ENCODE measurements at places on chromosomes 12 and 14.

- DNase-seq, result no peak
Measured at GRCh38 chr12:27500546-27500945, 23.5 kb upstream of the PPFIBP1 start.

DNA sequence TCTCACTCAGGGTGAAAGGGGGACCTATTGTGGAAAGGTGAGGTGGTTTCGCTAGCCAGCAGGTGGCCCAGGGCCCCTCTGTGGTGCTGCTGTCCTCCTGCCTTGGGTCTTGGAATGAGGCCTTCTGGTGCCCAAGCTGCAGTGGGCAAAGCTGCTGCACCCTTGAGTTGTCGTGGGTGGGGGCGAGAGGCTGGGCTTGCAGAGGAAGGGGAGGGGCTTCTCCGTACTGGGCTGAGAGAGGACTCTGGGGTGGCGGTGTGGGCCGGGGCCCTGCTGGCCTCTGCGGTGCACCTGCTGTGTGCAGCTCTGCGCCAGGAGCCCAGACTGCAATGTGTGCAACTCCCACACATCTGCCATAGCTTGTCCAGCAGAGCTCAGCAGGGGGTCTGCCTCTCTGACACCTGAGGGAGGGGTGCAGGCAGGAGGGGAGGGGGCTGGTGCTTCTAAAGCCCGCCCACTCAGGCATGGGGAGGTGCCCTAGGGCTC lies 145.8 kb downstream of the KIF26A start:
- DNase-seq, result no peak

DNA sequence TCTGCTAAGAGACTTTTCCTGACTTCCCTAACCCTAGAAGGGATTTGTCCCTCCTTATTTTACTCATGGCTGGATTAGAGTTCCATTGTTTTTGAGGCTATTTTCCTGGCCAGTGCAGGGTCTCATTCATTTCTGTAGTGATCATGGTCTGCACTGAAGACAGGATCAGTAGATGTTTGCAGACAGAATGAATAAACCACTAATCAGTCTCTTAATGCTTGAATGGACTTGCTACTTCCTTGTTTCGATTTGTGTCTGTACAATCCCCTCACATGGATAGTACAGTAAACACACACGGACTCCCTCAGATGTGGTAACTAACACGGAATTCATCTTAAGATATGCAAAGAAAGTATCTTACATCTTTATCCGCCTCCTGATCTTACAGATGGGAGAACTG lies 102.6 kb upstream of the PRB2 start:
- no peak for DNase-seq

GRCh38 chr14:77488558-77488957 lies 10.1 kb downstream of the ISM2 start:
- no peak for DNase-seq

- DNase-seq, result no peak
Measured at GRCh38 chr12:93749515-93749914, 72.3 kb downstream of the CRADD start.

GRCh38 chr12:124053851-124054250 lies 80.8 kb downstream of the ZNF664 start:
- no peak for DNase-seq

DNA sequence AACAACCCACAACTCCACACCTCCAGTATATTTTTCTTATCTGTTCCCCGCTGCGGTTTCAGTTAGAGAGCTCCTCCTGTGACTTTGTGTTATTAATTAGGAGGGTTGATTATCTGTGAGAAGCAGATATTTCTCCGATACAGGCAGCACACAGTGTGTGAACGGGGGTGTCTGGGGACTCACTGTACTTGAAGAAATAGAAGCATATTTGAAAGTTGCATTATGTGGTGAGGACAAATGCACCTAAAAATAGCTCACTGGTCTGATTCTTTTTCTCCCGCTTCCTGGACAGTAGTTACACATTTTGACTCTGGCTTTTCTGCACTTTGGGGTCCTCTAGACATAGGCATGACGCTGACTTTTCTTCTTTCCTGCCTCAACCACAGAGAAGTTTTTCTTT lies 277.7 kb downstream of the VRK1 start:
- no peak for DNase-seq

GRCh38 chr14:33914676-33915516 lies 36.0 kb downstream of the EGLN3 start:
- no peak for DNase-seq

GRCh38 chr12:31023271-31023724 lies 50.4 kb upstream of the DDX11 start:
- no peak for DNase-seq

DNA sequence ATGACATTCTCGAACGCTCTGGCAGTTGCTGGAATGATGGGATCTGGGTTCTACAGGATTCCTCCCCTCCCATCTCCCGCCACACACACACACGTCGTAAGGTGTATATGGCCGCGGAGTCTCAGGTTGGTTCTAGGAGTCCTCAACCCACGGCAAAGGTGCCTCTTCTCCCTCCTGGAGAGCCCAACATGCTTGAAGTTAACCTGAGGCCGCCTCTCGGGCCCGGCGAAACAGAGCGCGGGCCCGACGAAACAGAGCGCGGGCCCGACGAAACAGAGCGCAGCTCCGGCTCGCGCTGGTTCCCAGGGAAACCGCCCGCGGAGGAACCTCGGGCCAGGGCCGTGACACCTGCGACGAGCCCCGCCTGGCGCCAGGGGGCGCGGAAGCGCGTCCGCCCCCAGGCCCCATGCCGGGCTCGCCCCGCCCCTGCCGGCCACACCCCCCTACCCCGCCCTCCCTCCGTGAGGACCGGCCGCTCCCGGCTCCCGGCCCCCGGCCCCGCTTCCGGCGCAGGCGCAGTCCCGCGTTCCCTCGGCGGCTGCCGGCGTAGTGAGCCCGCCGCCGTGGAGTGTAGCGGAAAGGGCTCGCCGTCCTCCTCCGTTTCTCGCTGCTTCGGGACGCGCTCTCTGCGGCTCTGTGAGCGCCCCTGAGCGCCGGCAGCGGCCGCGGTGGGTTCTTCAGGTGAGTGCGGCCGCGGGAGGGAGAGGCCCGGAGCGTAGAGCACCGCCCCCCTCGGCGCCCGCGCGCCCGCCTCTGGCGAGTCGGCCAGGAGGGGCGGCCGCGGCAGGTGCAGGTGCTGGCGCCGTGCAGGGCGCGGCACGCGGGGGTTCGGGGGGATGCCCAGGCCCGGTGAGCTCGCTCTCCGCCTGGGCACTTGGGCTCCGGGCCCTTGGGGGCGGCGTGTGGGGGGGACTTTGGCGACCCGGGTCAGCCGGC lies at the start of gene RAB3IP:
Gene RAB3IP (plus strand): TSS at position 510 of the 936 bp plus-strand sequence. CDS start 16,549 bp downstream, outside the sequence.
- DNase-seq, result peak; percentile 89

GRCh38 chr14:80602946-80603345 lies 338.6 kb downstream of the CEP128 start:
- DNase-seq, result no peak

DNA sequence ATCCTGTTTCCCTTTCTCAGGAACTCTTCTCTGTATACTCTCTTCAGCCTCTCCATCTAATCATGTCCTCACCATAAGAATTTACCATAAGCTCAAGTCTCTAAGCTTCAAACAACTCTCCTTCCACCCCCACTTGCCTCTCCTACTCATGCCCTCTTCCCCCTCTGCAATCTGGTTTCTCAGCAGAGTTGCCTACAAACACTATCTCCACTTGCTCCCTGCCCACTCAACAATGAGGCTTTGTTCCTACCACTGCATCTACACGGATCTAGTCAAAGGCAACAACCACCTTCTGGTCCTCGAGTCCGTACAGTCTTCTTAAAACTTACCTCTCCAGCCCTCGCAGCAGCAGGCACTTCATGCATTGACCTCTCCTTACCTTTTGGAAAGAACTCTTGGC lies 17.2 kb upstream of the FBLN5 start:
- DNase-seq, result no peak

DNA sequence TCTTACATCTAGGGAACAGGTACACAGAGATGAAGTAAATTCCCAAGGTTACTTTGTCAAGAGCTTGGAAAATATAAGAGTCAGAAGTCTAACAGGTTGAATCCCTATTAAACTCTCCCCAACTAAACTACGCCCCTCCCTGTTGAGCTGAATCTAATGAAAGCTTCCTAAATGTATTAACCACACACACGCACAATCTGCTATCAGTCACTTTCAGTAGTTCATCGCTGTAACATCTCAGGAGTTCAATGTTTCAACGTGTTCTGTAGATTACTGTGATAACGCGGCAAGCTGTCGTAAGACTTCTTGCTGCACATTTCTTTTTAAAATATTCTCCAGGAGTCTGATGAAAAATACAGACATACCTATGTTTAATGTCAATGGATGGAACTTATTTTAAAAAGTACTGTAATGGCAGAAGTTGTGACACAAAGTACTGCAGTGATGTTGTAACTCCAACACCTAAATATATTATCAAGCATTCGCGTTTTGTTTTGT lies 612 bp upstream of the SLC25A3 start:
- no peak for DNase-seq

- DNase-seq, result no peak
Measured at GRCh38 chr12:52641468-52641867, 10.5 kb downstream of the KRT2 start.

- no peak for DNase-seq
Measured at GRCh38 chr12:31248815-31249214, 77.1 kb downstream of the SINHCAF start.

DNA sequence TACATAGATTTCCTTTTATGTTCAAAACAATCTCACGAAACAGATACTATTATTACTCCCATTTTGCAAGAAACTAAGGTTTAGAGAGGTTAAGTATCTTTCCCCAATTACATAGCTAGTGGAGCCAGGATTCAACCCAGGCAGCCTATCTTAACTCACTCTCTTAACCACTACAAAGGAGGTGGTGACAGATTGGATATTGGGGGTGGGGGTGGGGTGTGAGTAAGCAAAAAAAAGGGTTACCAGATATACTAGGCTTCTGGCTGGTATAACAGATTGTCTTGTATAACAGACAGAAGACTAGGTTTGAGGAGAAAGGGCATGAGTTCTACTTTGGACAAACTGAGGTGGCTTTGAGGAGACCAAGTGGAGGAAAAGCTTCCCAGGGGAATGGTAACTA lies 2.1 kb downstream of the GMFB start:
- no peak for DNase-seq

DNA sequence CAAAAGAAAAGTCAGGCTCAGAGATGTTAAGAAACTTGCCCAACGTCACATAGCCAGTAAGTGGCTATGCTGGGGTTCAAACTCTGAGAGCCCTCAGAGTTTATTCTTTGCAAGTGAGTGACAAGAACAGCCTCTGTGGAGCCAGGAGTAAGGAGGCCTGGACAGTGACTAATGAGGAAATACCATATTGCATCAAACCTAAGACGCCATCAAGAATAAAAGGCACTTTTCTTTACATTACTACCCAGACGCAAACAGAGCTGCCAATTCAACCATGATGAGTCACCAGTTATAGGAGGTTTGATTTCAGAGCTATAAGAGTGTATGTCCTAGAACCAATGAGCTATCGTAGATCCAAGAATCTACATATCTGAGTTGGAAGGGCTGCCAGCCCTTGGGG lies 9.4 kb downstream of the TNFRSF1A start:
- DNase-seq, result no peak

DNA sequence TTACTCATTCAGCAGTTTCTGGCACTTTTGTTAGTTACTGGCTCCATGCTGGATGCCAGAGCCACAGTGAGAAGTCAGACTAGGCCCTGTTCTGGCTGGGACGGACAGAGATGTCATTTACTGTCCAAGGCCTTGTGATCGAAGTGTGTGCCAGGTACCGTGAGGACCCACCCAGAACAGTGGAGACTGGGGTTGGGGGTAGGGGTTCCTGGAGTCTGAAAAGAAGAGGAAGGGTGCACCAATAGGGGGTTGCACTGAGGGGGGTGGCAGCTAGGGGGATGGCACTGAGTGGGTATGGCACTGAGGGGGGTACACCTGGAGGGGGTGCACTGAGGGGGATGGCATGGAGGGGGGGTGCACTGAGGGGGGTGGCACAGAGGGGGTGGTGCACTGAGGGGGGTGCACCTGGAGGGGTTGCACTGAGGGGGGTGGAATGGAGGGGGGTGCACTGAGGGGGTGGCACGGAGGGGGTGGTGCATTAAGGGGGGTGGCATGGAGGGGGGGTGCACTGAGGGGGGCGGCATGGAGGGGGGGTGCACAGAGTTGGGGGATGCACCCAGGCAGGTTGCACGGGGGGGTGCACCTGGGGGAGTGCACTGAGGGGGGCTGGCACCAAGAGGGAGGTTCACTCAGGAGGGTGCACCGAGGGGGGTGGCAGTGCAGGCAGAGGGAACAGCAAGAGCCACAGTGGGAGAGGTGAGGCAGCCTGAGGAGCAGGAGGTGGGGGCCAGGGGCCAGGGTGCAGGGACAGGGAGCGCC lies 10.6 kb upstream of the CYP46A1 start:
- no peak for DNase-seq

- no peak for DNase-seq
Measured at GRCh38 chr12:24814379-24815113, 134.4 kb downstream of the BCAT1 start.

DNA sequence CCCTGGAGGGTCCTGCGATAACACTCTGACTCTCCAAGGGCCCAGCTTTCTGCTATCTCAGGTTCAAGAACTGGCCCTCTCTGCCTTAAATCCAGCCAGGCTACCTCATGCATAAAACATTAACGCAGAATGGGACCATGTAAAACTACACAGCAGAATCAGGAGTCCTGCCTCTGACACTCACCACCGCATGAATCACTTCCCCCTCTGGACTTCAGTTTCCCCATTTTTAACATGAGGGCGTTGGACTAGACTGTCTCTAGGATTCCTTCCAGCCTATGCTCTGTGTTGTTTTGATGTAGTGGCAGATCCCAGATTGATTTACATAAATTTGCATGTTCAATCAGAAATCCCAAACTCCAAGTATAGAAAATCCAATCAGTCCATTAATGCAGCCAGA lies 3.3 kb downstream of the NCKAP5L start:
- no peak for DNase-seq

DNA sequence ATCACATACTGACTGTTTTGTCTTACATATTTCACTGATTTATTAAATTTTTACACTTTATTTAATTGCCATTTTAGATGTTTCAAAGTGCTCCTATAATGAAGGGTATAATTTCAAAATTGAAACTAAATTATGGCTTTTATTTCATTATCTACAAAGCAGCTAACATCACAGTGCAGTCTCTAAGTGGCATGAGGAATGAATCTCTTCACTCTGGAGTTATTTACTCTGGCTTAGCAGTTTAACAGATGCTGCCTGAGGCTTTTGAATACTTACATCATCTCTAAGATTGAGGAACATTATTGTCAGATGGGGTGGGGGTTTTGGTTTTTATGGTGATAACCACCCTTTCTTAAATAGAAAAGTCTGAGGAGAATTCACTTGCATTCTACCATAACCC lies 386.4 kb downstream of the TRHDE start:
- no peak for DNase-seq

- DNase-seq, result no peak
Measured at GRCh38 chr12:104669851-104670337, 213.1 kb downstream of the CHST11 start.

GRCh38 chr12:57845478-57846284 lies 848 bp downstream of the CTDSP2 start:
- peak; percentile 63 for DNase-seq
